ENCODE measurements at places on chromosomes 12 and 14.

DNA sequence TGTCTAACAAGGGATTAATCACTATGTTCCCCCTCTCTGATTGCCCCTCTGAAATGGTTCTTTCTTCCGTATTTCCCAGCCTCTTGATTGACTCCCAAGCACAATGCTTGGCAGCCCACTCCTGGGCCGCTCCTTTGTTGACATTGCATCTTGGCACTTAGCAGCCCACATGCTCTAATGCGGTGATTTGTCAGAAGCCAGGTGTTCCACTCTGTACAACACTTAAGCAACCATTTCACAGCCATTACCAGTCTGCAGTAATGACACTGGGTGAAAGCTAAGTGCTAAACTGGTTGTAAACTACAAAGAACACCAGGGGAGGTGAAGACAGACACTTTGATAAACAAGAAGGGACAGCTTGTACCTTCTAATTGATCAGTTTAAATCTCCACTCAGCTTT lies 353.5 kb downstream of the TMEM132D start:
- DNase-seq = no peak

DNA sequence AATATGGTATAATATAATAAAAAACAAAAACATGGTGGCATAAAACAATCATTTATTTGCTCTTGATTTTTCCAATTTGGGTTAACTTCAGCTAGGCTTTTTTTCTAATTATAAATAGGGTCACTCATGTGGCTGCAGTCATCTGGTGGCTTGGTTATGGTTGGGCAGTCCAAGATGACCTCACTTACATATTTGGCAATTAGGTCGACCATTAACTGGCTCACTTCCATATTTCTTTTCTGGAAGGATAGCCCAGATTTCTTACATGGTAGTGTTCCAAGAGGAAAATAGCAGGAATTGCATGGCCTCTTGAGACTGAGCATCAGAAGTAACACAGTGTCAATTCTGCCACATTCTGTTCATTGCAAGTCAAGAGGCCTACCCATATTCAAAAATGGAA lies 153.4 kb downstream of the FUT8 start:
- no peak for DNase-seq

GRCh38 chr12:124796303-124796960 lies 67.2 kb downstream of the SCARB1 start:
- no peak for DNase-seq

DNA sequence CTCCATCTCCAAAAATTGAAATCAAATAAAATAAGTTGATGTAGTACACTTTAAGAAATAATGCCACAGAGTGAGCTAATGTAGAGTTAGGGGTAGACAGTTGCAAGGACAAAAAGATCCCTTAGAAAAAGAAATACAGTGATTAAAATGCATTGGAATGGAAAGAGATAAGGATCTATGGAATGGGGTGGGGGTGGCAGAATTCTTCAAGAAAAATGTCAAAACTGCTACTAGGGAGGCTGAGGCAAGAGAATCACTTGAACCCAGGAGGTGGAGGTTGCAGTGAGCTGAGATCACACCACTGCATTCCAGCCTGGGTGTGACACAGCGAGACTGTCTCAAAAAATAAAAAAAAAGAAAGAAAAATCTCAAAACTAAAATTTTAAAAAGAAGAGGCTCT lies 6.5 kb downstream of the OLR1 start:
- DNase-seq = no peak

- no peak for DNase-seq
Observed at GRCh38 chr14:26191123-26191522, 406.7 kb downstream of the NOVA1 start.

GRCh38 chr12:130049666-130050065 lies 112.6 kb upstream of the FZD10 start:
- DNase-seq = no peak

DNA sequence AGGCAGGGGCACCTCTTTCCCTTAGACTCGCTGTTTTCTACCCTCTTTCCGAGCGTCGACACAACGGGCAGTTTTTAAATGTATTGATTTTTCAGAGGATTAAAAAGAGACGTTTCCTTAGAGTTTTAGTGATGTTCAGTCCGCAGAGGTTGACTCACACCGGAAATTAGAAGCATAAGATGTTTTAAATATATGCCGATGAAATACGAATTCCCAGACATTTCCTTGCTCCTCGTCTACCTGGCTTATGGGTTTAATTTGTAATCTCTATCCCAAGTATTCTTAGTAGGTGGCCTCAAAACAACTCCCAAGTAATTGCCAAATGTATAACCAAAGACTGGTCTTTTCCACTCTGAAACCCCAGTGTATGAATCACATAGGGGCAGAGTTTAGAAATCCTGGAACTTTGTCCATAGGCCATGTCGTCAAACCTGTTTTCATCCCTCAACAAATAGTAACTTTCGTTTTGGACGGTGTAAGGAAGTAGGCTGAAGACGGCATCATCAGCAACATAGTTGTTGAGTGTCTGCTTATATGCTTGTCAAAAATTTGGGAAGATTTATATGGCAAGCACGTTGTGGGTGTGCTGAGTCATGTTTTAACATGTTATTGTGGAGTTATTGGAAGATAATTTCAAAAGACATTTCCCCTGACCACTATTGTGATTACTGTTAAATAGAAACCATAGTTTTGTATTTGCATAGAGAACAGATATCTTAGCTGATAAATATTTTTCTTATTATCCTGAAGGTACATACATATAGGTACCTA lies 824 bp downstream of the TBK1 start:
- DNase-seq = peak; percentile 52

DNA sequence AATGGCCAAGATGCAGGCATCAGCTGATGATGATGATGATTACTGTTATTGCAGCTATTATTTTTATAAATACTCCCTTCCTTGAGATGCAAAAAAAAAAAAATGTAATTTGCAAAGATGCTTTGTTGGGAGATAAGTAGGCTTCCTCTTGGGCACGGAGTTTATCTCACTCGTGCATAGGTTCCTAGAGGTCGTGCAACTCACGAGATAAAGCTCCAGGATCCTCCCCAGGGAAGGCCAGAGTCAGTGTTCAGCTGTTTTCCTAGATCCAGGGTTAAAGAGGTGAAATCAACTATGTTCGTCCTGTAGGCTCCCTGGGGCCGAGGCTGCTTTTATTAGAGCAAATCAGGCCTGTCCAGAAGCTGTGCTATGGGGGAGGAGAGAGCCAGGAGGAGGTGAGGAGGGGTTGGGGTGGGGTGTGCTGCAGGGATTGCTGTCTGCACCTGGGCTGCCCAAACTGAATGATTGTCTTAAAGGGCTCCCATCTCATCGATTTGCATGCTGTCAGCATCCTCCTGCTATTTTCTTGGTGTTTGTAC lies 270.3 kb downstream of the NRXN3 start:
- no peak for DNase-seq

GRCh38 chr12:91133871-91134270 lies 22.6 kb upstream of the LUM start:
- DNase-seq = no peak

DNA sequence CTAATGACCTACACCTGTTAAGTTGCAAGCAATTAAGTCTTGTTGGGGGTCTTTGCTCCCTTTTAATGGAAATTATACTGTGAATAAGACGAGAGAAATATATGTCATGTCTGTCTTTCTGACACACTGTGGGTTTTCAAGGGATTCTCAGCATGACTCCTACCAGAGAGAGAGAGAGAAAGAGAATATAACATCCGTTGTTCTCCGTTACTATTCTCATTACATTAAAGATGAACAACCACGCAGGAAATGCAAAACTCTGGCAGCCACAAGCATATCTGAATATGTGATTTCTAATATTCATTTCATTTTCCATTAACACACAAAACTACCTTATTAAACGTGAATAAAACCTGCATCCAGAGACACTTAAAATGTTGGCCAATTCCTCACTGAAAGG lies 67.3 kb upstream of the EGLN3 start:
- no peak for DNase-seq

DNA sequence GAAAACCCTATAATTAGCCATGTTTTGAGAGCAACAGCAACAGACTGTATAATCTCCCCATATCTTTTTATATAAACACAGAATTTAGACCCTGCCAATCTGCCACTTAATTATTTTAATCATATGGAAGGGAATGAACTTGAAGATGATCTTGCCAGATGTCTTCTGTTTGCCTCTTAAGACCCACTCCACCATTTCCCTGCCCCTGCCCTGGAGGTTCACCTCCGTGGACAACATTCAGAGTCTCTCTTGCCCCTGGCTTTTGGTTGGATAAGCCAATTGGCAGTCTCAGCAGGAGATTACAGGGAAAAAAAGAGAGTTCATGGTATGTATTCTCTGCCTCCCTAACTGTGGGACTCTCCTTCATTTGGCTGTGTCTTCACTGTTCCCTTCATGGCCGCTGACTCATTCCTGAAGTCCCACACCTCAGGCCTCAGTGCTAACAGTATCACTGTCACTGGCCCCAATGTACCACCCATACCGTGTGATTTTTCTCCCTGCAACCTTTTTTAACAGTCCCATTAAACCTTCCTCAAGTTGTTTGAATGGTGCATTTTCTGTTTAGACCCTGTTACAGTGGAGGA lies 184.8 kb downstream of the PIK3C2G start:
- no peak for DNase-seq

GRCh38 chr14:64654901-64655300 lies 49.3 kb upstream of the PLEKHG3 start:
- no peak for DNase-seq

- no peak for DNase-seq
Observed at GRCh38 chr14:61197416-61197815, 83.7 kb downstream of the TMEM30B start.

GRCh38 chr12:120006258-120006975 lies 17.4 kb downstream of the BICDL1 start:
- DNase-seq = no peak

GRCh38 chr12:110826592-110827200 lies 20.1 kb upstream of the CCDC63 start:
- DNase-seq = peak; percentile 85

- DNase-seq = no peak
Observed at GRCh38 chr12:43015090-43015737, 425.7 kb upstream of the PRICKLE1 start.

DNA sequence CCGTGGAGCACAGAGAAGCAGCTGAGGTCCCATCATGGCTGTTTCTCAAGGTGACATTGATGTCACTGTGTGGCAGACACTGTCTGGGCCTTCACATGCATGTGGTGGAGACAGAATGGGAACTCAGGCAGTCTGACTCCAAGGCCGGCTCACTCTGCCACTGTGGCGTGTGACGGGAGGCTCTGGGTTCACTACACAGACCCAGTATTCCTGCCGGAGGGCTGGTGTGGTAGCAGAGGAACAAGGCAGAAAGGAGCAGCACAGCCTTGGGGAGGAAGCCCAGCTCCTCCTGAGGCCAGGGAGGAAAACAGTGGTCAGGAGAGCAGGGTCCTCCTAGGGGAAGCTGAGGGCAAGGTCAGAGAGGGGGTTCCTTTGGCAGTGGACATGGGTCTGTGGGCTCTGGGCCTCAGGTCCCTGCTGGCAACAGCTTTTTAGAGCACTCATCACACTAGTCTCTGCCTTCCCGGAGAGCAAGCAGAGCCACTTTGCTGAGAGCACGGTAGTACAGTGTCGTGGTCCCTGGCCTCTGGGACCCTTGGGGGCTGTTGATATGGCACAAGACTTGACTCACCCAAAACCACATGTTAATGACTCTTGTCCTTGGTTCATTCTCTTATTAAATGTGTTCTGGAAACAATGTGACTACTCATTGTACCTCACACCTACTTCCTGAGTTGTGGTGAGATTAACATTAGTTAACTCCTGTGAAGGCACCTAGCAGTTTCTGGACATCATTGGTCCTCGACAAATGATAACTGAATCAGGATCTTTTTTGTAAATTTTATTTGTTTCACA lies 21.3 kb downstream of the DCAF4 start:
- no peak for DNase-seq

DNA sequence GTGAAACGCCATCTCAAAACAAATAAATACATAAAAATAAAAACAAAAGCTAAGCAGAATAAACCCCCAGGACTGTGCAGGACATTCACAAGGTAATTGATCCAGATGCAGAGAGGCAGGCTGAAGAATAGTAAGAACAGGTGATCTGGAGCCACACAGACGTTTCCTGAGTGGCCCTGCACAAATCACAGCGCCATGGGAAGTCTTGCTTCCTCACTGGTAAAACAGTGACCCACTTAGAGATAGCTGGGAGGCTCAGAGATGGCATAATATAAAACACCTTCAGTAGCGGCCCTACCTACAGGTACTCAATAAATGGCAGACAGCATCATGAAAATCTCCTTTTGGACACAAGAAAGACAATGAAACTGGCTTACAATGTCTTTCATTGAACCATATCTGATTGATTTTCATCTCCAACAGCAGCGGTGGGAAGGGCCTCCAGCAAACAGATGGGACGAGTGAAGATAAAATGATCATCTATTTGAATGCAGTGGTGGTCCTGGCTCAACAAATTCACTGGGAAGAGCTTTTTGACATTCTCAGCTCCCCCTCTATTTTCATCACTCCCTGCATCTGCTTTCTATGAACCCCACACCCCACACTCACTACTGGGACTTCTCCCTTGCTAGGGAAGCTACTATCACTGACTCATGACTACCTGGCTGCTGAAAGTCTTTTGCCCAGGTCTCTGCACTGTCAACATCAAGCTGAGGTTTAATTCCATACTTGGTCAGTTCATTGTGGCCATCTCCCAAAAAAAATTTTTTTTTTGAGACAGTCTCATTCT lies 63.9 kb downstream of the FOXN3 start:
- DNase-seq = no peak

DNA sequence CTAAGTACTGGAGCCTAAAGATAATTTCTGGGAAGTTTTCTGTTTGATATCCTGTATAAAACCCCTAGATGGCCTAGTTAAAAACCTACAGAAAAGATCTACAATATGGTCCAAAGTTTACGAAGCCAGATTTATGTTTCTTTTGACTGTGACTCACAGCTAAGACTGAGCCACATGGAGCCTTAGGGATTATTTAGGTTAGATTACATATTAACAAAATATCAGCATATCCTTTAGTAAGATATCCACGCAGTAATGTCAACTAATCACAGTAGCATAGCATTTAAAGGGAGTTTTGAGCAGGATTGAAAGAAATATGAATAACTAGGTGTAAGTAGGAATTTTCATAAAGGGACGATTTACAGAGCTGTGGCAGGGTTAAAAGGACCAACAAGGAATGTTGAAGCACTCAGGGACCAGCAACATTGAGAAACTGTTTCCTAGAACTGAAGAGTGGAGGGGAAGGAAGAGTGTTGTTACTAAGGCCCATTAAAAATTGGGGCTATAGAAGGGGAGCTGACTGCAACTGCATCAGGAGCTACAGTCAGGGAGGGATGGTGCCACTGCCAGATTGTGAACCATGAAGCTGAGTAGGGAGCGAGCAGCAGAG lies 155.5 kb downstream of the DACT1 start:
- no peak for DNase-seq

GRCh38 chr12:107594995-107595394 lies 90.6 kb upstream of the PWP1 start:
- DNase-seq = no peak

- no peak for DNase-seq
Observed at GRCh38 chr12:14048941-14049545, 67.6 kb upstream of the GRIN2B start.

DNA sequence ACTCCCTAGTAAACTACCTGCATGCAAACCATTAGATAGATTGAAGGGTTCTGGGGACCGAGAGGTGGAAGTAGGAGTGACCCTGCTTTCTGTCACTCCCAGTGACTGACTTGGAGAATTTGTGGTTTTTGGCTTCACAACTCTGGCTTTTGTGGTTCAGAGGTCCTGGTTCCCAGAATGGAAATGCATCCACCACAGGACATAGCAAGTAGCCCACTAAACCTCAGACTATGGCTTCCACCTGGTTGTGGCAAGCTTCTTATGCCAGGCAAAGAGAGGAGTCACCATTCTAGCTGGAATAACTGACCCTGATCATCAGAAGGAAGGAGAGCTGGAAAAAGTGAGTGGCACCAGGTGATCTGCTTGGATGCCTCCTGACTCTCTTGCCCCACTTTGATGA lies 162.4 kb upstream of the TMEM260 start:
- DNase-seq = no peak
